ENCODE measurements at places on chromosomes 7 and 10.

DNA sequence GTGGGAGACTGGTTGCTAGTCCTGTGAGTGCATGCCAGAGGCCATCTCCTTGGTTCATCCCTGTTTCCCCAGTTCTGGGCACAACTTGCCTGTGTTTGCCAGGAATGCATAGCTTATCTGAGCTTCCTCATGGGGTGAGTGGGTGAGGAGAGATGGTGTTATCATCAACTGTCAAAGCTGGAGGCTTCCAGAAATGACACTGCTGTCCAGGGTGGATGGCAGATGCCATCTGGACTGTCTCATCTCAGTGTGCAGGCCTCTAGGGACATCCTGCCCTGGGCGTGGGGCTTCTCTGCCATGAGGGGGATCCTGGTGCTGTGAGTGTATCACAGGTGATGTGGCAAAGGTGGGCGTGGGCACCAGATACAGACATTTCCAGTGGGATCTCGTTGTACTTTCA, 328.6 kb downstream of the DPP6 start:
- DNase-seq = no peak

GRCh38 chr7:1401011-1401410, 58.3 kb downstream of the MICALL2 start:
- DNase-seq = no peak

GRCh38 chr10:32981760-32982159, 23.7 kb upstream of the ITGB1 start:
- no peak for DNase-seq

DNA sequence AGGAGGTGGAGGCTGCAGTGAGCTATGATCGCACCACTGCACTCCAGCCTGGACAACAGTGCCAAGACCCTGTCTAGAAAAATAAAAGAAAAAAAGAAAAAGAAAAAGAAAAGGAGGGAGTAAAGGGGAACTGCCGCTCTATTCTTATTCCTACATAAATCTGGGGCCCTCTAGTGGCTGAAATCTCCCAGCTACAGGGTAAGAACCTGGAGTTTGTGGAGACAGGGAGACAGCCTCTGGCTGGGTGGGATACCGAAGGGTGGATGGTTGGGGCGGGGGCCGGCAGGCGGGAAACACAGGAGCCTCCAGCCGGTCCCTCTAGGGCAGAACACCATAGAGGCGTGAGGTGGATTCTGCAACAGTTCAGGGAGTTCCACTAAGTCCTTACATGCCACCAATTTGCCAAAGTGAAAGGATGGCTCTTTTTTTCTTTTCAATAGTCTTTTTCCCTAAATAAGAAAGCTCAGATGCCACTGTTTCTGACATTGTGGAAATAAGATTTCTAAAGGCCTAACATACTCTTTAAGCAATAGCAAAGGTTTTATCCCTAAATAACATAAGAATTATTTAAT, 117.3 kb downstream of the SVIL start:
- DNase-seq = no peak

- no peak for DNase-seq
Observed at GRCh38 chr7:133361806-133362205, 108.9 kb downstream of the EXOC4 start.
